ENCODE measurements at places on chromosomes 2 and 18.

- DNase-seq: peak; percentile 11
Measured at GRCh38 chr2:42793334-42794270, 1.2 kb upstream of the HAAO start.

- no peak for DNase-seq
Measured at GRCh38 chr18:35949090-35949489, 23.4 kb upstream of the RMP24 start.

DNA sequence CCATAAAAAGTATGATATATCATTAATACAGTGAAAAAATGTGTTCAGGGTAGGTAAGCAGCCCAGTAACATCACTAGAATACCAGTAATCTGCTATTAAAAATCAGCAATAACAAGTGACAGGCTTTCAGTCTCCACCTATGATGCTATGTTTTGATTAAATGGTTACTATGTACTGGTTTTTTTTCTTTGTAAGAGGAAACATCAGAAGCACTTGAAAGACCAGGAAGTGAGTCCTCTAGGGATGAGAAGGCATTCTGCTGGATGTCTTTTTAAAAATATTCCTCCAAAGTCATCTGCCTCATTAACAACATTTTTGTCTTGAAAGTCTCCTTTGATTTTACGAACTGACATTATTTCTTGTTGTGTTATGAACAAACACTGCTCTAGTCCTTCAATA is 136.0 kb upstream of the FAM98A start:
- no peak for DNase-seq

DNA sequence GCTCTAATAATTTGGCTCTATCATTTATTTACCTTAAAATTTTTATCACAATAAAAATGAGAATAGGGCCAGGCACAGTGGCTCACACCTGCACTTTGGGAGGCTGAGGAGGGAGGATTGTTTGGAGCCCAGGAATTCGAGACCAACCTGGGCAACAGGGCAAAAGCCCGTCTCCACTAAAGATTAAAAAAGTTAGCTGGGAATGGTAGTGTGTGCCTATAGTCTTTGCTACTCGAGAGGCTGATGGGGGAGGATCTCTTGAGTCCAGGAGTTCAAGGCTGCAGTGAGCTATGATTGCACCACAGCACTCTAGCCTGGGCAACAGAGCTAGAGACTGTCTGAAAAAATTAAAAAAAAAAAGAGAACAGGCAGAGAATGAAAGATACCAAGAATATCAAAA is 5.7 kb downstream of the MPHOSPH10 start:
- DNase-seq: no peak

DNA sequence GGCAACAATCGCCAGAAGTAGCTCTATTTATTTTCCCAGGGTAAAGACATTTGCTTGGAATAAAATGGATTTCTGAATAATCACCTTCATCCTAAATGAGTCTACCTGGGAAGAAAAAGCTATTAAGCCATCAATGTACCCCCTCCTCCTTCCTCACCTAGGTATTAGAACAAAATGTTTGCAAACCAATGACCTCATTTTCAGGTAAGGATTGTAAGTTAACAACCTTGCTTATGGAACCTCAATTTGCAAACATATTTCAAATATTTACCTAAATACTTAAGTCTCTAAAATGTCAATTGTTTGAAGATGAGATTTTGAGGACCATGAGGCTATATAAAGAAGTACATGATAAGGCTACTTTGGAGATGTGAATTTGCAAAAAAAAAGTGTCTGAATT is 43.9 kb downstream of the CAVIN2 start:
- DNase-seq: no peak

GRCh38 chr2:85975581-85975980 is 86.8 kb upstream of the ST3GAL5 start:
- no peak for DNase-seq

GRCh38 chr2:173828189-173829142 is 136.7 kb downstream of the SP3 start:
- DNase-seq: no peak

GRCh38 chr2:80393991-80394390 is 89.4 kb upstream of the LRRTM1 start:
- no peak for DNase-seq

- no peak for DNase-seq
Measured at GRCh38 chr2:86703704-86704361, 16.3 kb upstream of the RMND5A start.

GRCh38 chr2:206981086-206981674 is 41.9 kb downstream of the CPO start:
- no peak for DNase-seq

GRCh38 chr2:207616185-207616584 is 9.0 kb downstream of the METTL21A start:
- DNase-seq: no peak

DNA sequence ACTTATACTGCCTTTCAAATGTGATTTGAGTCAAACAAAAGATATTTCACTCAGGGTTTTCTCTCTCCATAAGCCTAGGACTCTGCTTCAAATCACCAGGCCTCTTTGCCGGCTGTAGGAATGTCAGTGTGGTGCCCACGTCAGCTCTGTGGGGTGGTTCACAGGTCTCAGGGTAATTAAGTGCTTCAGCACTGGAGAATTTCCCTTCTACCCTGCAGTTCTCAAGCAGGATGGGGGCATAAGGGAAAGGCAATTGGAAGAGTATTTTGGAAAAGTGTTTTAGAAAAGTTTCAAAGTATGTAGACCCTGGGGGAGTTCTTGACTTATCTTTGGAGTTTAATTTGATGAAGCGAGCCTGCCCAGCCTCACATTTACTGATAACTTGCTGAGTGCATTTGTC is 9.6 kb downstream of the CNGA3 start:
- DNase-seq: no peak

DNA sequence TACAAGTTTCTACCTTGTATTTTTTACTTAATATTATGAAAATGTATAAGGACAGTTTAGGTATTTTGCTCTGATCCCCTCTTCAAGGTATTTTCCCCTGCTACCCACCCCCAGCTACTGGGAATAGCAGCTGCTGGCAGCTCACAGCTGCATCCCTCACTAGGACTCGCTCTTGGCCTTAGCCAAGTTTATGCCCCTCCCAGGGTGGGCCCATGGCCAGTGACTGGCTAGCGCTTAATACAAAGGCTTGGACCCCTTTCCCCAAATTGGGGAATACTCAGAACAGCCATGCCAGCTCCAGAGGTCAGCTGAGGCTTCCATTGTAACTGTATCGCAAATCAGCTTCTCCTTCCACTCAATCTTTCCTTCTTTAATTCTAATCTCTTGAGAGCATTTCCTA is 131.3 kb downstream of the GFPT1 start:
- no peak for DNase-seq

DNA sequence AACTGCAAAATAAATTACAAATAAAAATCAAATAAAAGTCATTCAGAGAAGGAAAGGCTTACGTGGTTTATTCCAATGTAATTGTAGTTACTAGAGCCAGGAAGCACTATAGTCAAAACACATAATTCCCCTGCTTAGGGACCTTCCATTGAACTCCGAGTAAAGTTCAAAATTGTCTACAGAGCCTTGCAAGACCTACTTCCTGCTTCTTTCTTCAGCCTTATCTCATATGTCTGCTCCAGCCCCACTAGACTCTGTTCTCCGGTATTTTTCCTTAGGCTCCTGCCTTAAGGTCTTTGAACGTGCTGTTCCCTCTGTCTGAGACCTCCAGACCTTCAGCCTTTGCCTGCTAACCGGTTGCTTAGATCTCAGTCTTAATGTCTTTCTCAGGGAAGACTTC is 104.3 kb downstream of the ARL6IP6 start:
- DNase-seq: no peak

DNA sequence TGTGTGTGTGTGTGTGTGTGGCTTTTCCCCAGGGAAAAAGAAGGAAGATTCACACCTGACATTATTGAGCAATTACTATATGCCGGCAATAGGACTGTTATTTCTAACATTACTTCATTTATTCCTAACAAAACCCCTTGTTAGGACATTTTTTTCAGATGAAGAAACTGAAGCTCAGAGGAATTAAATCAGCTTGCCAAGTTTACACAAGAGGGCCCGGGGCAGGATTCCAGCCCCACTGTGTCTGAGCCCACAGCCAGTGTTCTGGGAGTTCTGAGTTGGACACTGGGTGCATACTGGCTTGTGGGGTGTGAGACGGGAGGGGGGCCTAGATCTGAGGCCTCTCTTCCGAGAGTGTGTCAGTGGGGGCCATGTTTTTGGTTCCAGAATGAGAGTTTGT is 9.9 kb downstream of the TOGARAM2 start:
- no peak for DNase-seq

DNA sequence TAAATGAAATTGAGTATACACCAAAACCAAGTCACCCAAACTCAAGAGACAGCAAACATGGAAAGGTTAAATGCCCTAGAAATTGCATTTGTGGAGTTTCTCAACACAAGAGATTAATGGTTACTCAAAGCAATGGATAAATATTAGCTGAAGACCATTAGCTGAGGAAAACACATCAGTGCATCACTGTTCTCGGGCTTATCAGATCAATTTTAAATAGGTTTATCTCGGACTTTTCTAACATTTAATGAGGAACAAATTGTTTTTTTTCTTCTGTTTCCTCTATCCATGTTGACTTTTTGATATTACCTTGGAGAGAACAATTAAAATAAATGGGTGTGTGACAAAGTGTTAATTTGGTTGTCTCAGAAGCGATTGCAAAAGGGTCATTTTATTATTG is 105.4 kb upstream of the PIK3C3 start:
- DNase-seq: no peak

GRCh38 chr18:45161850-45162249 is 453.4 kb upstream of the SLC14A2 start:
- DNase-seq: no peak

GRCh38 chr2:5609201-5609600 is 83.0 kb upstream of the SOX11 start:
- DNase-seq: no peak

GRCh38 chr18:54928236-54928635 is 31.0 kb downstream of the CCDC68 start:
- no peak for DNase-seq

DNA sequence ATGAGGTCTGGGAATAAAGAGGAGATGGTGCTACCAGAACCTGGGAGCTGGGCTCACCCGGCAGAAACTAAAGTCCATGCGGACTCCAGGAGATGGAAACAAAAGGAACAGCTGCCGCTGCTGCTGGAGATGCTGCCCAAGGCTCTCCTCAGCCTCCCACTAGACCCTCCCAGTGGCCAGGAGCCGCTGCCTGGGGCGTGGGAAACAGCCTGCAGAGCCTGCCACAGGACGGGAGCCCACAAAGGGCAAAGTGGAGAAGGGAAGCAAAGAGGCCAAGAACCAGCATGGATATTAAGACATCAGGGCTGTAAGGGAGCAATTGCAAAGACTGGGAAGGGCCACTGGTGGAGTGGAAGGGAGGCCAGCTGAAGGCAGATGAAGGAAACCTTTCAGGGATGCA is 179.6 kb downstream of the NCK2 start:
- DNase-seq: no peak

DNA sequence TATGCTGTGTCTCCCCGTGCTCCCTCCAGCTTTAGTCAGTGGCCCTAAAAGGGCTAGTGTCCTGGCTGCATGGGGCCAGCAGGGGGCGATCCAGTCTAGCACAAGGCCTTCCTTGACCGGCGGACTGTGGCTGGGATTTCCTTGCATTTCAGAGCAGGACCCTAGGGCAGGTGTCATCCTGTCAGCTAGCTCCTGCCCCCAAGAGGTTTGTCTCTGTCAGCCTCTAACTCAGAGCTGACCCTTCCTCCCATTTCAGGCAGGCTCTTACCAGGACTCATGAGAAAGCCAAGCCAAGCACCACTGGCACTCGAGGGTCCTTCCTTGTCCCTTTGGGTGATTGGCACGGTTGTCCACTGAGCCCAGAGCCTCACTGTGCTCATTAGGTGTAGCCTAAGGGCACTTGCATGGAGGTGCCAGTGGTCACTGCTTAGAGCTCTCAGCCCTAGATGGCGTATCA is 140.3 kb downstream of the RPIA start:
- DNase-seq: peak; percentile 52

GRCh38 chr2:85596026-85596333 is 435 bp downstream of the RNF181 start:
- no peak for DNase-seq

GRCh38 chr2:39717067-39717466 is 51.4 kb downstream of the TMEM178A start:
- DNase-seq: no peak

DNA sequence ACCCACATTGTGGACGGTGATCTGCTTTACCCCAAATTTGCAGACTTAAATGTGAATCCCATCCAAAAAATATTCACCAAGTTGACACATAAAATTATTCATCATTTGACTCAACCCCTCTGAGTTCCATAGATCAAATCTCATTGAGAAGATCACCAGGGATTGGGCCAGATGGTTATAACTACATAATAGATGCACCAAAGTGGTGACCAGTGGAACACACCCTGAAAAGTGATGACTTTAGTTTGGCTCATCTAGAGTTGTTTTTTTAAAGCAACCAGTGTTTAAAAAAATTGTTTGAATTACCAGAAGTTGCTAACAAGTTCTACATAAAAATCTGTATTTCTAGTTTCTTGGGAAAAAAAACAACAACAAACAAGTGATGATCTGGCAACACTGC is 155.0 kb downstream of the PLCL1 start:
- no peak for DNase-seq

GRCh38 chr2:119487434-119488244 is 36.6 kb downstream of the SCTR start:
- DNase-seq: no peak

DNA sequence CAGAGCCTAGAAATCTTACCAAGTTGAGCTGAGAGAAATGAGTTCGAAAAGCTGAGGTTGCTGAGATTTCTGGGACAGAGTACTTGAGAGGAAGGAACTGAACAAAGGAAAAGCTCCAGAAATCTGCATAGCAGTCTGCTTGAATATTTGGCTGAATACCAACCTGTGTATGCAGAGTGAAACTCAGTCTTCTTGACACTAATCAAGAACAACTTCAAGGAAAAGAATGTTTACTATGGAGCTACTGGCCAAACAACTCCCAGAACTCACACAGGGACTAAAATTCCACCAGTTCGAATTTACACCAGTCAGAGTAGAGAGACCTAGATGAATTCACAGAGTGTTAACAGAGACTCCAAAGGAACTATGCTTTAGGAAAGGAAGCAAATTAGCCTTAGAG is 66.5 kb downstream of the USP37 start:
- no peak for DNase-seq

- no peak for DNase-seq
Measured at GRCh38 chr2:59858540-59858939, 694.9 kb downstream of the BCL11A start.

DNA sequence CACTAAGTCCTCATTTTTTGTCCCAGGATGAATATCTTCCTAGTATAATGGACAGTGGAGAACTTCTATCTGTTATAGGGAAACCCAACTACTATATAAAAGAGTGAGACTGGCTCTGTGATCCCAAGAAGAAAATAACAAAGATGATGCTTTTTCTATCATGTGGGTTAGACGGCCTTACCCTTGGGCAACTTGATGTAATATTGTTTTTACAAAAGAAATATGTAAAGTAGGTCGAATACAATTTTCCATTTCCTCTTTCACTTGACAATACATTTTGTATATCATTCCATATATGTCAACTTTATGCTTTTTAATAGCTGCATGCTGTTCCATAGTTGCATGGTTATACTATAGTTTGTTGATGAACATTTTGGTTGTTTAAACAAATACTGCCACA is 87.5 kb upstream of the SESTD1 start:
- no peak for DNase-seq

Measured in activated CD4-positive, alpha-beta memory T cell treated with anti-CD3 and anti-CD28 coated beads, Interleukin-2, amount 10 ng/mL, durations not matched to agents 7 days and 5 days (primary cell).